IMR-90 (cell line): ENCODE measurements at places on chromosomes 1 and 21. TPM values are rescaled to one million over a fixed set of nuclear protein-coding genes. Genes with fewer than 3 reads are reported as not detected.

ADCY10 gene
- under 0.01 TPM in 2 replicates for total RNA-seq

C4BPA gene
- total RNA-seq: not detected in 2 replicates

IQCC gene
- total RNA-seq: 1.9 and 2.2 TPM in 2 replicates

- H3K4me3 ChIP-seq: no peak overlapping the region
- H3K36me3 ChIP-seq: peaks cover 18% of the 10 kb centered on the region
- DNase-seq: peak; percentile 50
- H3K27me3 ChIP-seq: no peaks in the 10 kb centered on the region
- no peaks in the 10 kb centered on the region for H3K4me1 ChIP-seq
These were observed 101.3 kb upstream of the ACTL8 start for GRCh38 chr1:17653728-17654351.

GRCh38 chr1:113768916-113769600 lies 9.8 kb upstream of the PHTF1 start:
- no peaks in the 10 kb centered on the region for H3K4me1 ChIP-seq
- H3K27me3 ChIP-seq: no peaks in the 10 kb centered on the region
- no peak overlapping the region for H3K4me3 ChIP-seq
- peaks cover 5% of the 10 kb centered on the region for H3K36me3 ChIP-seq

GRCh38 chr1:228272831-228273571 lies 65.2 kb downstream of the OBSCN start:
- no peak overlapping the region for H3K4me3 ChIP-seq
- no peak overlapping the region for H3K27ac ChIP-seq
- DNase-seq: no peak
- H3K27me3 ChIP-seq: no peaks in the 10 kb centered on the region

DNA sequence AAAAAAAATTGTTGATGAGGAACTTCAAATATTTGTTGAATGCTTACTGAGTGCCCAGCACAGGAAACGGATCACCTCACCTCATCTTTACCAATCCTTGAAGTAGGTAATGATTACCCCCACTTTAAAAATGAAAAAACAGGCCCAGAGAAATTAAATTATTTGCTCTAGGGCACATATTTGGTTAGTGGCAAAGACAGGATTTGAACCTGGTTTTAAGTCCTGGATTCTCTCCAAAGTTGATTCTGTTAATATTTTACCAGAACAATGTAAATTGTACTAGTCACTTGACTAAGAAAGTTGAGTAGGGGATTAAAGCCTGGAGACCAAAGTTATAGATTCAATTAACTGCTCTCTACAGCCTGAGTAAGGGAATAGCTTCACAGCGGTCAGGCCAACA lies 97.9 kb downstream of the GIPC2 start:
- H3K27ac ChIP-seq: no peak overlapping the region
- no peak overlapping the region for H3K4me3 ChIP-seq
- DNase-seq: no peak
- no peaks in the 10 kb centered on the region; the same call in 1 of the 2 replicates for H3K4me1 ChIP-seq
- H3K36me3 ChIP-seq: no peaks in the 10 kb centered on the region

- H3K4me1 ChIP-seq: peaks cover 1% of the 10 kb centered on the region; the same call in 1 of the 2 replicates
- H3K27ac ChIP-seq: no peak overlapping the region
- no peak for DNase-seq
- H3K4me3 ChIP-seq: no peak overlapping the region
- no peaks in the 10 kb centered on the region for H3K36me3 ChIP-seq
These were observed 22.8 kb downstream of the GLIS1 start for GRCh38 chr1:53716150-53716549.

DNA sequence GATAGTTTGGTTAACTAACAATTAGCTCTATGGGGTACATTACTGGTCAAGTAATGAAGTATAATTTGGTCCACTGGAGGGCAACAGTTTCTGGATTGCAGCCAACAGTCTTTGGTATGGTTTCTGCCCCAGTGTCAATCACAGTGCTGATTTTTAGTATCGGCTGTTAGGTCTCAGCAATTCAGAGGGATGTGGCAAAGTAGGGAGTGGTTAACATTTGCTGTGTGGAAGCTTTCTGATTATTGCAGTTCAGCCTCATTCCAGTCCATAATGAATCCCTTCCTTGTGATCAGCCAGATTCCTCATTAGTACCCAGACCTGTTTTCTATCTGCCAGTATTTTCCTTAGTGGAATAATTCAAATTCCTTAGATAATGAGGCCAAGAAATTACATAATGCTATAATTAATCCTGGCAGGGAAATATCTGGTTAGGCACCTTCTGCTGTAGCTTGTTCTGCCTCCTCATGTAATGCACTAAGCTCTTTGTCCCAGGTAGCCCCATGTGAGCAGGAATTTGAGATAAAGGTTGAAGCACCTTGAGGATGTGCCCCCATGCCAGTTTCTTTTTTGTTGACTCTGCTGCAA lies 14.0 kb downstream of the F3 start:
- H3K4me1 ChIP-seq: 0 out of 2 replicates have a peak, but pooled peaks cover 1% of the 10 kb centered on the region
- H3K27ac ChIP-seq: no peak overlapping the region
- peak; percentile 62 for DNase-seq
- H3K4me3 ChIP-seq: no peak overlapping the region
- H3K36me3 ChIP-seq: peaks cover 27% of the 10 kb centered on the region
- no peaks in the 10 kb centered on the region for H3K27me3 ChIP-seq

DNA sequence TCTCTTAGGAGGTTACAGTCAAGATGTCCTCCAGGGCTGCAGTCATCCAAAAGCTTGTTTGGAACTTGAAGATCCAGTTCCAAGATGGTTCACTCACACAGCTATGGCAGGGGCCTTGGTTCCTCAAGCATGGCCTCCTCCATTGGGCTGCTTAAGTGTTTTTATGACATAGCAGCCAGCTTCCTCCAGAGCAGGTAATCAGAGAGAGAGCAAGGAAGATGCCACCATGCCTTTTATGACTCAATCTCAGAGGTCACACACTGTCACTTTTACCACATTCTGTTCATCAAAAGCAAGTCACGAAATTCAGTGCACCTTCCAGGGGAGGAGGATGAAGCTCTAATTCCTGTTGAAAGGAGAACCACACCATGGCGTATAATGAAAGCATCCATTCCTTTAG lies 17.1 kb downstream of the ELAPOR1 start:
- no peaks in the 10 kb centered on the region for H3K4me1 ChIP-seq
- H3K27ac ChIP-seq: no peak overlapping the region
- H3K4me3 ChIP-seq: no peak overlapping the region

DNA sequence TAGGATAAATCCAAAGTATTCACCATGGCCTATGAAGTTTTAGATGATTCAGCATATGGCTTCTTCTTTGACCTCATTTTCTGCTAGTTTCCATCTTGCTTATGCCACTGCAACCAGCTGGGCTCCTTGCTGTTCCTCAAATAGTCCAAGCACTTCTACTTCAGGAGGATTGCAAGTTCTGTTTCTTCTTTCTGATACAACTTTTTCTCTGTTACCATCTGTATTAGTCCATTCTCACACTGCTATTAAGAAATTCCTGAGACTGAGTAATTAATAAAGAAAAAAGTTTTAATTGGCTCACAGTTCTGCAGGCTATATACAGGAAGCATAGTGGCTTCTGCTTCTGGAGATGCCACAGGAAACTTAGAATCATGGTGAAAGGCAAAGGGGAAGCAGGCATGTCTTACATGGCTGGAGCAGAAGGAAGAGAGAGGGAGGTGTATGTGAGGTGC lies 20.3 kb downstream of the PTGS2 start:
- no peaks in the 10 kb centered on the region for H3K36me3 ChIP-seq
- no peak for DNase-seq
- no peak overlapping the region for H3K4me3 ChIP-seq
- H3K27me3 ChIP-seq: no peaks in the 10 kb centered on the region
- no peaks in the 10 kb centered on the region for H3K4me1 ChIP-seq
- no peak overlapping the region for H3K27ac ChIP-seq

DNA sequence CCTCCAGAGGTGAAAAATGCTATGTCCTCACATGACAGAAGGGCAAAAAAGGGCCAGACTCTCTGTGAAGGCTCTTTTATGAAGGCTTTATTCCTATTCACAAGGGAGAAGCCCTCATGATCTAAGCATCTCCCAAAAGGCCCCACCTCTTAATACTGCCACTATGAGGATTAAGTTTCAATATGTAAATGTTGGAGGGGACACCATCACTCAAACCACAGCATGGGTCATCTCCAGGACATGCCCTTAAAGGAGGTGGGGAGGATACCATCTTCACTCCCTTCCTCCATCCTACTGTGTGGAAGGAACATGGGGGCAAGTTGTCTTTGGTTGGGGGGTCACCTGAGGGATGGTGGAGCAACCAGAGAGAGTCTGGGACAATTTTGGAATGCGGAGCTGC lies 170.1 kb downstream of the TRIM33 start:
- no peaks in the 10 kb centered on the region for H3K36me3 ChIP-seq
- no peak overlapping the region for H3K27ac ChIP-seq
- no peaks in the 10 kb centered on the region for H3K27me3 ChIP-seq

DNA sequence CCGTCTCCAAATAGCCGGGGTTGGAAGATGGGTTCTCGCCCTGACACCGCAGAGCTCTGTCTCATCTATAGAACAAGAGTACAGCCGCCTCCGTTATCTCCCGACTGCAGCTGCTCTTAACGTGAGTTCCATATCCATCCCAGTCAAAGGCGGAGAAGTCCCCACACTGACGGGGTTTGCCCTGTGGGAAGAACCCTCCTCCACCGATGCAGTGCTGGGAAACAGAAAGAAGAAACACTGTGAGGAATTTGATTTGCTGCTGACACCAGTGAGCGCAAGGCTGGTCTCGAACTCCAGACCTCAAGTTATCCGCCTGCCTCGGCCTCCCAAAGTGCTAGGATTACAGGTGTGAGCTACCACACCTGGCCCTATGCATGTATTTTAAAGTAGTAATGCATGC lies 9.5 kb downstream of the ITLN2 start:
- no peaks in the 10 kb centered on the region for H3K27me3 ChIP-seq
- no peak overlapping the region for H3K27ac ChIP-seq
- no peaks in the 10 kb centered on the region for H3K4me1 ChIP-seq
- DNase-seq: no peak
- no peak overlapping the region for H3K4me3 ChIP-seq
- no peaks in the 10 kb centered on the region for H3K36me3 ChIP-seq

DNA sequence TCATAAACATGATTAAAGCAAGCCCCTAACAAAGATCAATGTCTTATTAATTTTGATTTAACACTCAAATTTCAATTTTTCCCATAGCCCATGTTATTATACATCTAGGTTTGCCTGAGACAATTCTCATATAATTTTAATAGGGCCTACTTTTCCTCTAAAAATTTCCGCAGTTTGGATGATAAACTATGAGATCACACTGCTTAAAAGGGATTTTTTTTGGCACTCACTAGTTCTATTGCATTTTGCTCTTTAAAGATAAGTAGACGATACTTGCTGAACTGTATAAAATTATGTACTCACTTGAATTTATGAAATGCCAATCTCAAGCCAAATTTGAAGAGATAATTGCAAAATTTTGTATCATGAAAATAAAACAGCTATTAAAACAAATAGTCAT lies 480.4 kb upstream of the ZRANB2 start:
- H3K36me3 ChIP-seq: no peaks in the 10 kb centered on the region
- no peak overlapping the region for H3K27ac ChIP-seq
- no peak overlapping the region for H3K4me3 ChIP-seq
- H3K27me3 ChIP-seq: no peaks in the 10 kb centered on the region
- peaks cover 3% of the 10 kb centered on the region; the same call in 1 of the 2 replicates for H3K4me1 ChIP-seq

DNA sequence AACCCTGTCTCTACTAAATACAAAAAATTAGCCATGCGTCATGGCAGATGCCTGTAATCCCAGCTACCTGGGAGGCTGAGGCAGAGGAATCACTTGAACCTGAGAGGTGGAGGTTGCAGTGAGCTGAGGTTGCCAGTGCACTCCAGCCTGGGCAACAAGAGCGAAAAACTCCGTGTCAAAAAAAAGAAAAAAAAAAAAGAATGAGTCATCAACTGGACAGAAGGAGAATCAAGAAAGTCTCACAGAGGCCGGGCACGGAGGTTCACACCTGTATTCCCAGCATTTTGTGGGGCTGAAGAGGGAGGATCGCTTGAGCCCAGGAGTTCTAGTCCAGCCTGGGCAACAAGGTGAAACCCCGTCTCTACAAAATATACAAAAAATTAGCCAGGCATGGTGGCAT lies 45.5 kb upstream of the CDC42BPA start:
- H3K4me1 ChIP-seq: peaks cover 2% of the 10 kb centered on the region; the same call in 1 of the 2 replicates
- no peaks in the 10 kb centered on the region for H3K36me3 ChIP-seq
- no peak overlapping the region for H3K27ac ChIP-seq
- no peak for DNase-seq
- H3K27me3 ChIP-seq: peaks cover 4% of the 10 kb centered on the region; the same call in 1 of the 2 replicates

DNA sequence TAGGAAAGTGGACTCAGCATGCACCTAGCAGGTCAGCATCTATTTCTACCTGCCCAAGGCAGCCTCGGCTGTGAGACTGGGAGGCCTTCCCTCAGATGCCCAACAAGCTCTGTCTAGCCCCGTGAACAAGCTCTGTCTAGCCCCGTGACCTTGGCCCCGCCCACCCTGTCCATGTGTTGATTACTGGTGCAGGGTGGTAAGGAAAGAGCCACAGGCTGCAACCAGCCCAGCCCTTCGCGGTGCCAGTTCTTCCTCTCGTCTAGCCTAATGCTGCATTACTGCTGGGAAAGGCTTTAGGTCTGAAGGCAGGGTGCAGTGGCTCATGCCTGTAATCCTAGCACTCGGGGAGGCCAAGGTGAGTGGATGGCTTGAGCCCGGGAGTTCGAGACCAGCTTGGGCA lies 2.2 kb downstream of the GPR153 start:
- no peak for DNase-seq
- no peak overlapping the region for H3K27ac ChIP-seq
- H3K4me3 ChIP-seq: no peak overlapping the region

GRCh38 chr1:230639714-230640209 lies 2.5 kb upstream of the COG2 start:
- no peak overlapping the region for H3K27ac ChIP-seq
- no peaks in the 10 kb centered on the region for H3K36me3 ChIP-seq
- DNase-seq: no peak
- no peak overlapping the region for H3K4me3 ChIP-seq
- peaks cover 4% of the 10 kb centered on the region for H3K4me1 ChIP-seq
- H3K27me3 ChIP-seq: peaks cover 14% of the 10 kb centered on the region
